NCI-H774 (cell line): ENCODE measurements at places on chromosomes 3 and 15.

- DNase-seq, result no peak
Observed at GRCh38 chr3:145159640-145160039, 1001.3 kb downstream of the PLOD2 start.

- no peak for DNase-seq
Observed at GRCh38 chr3:128709506-128710210, 16.3 kb upstream of the RAB7A start.

DNA sequence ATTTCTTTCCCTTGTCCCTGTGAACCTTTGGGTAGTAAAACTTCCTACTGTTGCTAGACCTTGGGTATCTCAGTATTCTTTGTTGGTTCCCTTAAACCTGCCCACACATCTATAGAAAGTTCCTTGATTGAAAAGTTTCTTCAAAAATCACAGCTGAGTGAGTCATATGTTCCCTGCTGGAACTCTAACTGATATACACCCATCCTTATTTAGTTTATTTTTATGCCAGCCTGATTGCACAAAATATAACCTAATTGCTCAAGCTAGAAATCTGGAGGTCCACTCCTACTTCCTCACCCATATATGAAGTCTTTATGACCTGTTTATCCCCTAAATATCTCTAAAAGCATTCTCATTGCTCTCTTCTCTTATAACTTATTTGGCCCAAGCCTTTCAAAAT, 13.7 kb upstream of the GJD2 start:
- no peak for DNase-seq

DNA sequence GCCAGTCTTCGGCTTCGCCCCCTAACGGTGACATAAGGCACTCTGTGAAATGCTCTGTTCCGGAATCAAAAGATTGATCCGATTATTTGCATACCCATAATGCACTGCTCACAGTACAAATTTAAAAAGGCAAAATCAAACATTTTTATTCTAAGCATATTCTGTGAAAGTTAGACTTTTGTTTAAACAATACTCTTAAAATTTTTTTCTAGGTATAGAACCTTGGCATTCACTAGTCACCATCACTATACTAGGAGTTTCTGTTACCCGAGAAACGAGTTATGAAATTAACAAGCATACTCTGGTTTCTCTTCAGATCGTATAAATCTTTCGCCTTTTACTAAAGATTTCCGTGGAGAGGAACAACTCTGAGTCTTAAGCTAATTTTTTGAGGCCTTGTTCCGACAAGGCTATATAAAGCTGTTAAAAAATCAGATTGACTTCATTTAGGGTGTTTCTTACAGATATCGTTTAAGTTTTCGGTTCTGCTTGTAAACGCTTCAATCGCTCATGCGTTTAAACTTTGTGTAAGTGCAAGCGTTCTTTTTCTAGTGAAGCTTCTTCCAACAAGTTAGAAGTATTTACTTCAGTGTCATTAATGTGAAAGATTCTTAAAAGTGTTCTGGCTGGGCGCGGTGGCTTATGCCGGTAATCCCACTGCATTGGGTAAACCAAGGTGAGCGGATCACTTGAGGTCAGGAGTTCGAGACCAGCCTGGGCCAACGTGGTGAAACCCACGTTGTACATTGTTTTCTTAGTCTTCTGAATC, at the start of gene RNU5B-1:
RNU5B-1 (plus strand) TSS at position 297 of the 769 bp plus-strand sequence.
- peak; percentile 85 for DNase-seq

DNA sequence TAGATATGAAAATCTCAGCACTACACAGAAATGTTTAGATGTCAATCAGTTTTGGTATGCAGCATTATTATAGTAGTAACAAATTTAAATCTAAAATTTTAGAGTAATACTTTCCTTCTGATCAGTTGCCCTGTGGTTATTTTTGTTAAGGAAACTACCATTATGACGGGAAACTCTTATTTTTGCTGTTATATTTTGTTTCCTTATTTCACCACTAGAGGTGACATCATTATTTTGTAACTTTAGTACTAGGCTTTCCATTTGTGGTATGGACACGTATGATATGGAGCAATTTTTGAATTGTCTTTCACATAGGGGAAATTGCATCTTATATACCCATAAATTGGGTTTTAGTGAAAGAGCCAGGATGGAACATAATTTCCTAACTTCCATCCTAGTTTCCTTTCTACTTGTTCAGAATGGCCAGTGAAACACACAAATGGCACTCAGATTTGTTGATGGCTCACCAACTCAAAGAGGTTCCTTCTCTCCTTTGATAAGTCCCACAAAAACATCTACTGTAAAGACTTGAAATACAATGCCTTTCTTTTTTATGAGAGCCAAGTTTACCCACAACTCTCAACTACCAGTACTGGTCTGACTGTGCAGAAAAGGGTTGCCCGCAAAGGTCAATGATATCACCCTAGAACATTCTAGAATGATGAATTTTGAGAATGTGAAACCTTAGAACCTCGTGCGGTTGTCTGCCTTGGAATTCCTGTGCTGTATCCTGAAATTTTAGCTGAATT, 19.4 kb upstream of the PPP4R2 start:
- no peak for DNase-seq

DNA sequence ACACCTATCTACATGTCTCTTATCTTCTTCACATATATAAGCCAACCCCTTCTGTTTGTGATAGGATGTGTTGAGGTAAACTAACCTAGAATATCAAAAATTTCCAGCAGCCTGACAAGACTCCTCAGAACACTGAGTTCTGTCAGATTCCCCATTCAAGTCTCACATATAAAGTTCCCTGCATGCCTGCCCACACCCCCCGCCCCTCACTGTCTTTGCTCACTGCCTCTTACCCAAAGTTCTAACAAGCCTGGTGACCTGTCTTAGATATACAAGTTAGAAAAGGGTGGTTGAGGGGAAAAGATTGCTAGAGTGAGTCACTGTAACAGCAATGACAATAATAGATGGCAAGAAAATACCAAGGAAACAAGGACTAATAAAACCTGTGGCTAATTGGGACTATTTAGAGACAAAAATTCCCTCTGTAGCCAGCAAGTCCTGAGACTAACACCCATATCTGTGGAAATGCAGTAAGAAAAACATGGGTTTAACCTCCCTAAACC, 40.1 kb downstream of the FBXO22 start:
- DNase-seq, result no peak

GRCh38 chr3:124032311-124032880, 40.5 kb upstream of the ROPN1 start:
- peak; percentile 13 for DNase-seq

DNA sequence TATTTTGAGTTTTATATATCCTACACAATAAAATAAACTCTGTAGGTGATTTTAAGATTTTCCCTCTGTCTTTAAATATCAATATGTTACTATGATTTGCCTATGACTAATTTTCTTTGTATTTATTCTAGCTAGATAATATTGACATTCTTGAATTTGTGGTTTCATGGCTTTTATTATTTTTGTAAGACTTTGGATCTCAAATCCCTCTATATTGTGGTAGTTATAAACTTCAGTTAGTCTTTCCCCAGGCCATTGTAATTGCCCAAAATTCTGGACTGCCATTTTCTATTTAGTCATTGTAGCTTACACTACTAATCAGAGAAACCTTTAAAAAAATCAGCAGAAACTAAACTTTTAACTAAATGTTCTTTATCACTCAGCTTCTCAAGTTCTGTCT, 1559.3 kb upstream of the GBE1 start:
- no peak for DNase-seq

DNA sequence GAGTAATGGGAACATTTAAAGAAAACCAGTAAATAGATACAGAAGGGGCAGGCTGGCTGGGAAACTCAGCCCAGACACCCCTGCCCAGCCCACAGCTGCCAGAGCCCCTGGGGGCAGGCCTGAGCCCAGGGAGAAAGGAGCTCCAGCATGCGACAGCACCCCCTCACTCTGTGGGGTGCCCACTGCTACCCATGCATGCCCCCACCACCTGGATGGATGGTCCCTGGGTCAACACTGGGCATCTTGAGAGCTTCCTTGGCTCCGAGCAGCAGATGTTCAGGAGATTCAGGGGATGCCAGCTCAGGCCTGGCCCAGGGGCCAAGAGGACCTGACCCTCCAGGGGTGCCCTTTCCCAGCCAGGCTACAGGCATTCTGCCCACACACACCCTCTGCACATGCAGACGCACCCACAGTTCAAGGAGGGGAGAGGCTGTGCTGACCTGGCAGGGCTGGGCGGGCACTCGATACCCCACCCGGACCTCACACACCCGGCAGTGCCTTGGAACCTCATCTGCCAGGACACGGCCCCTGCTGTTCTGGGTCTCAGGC, 31.5 kb downstream of the PTH1R start:
- DNase-seq, result no peak

GRCh38 chr3:188052169-188053035, 101.6 kb upstream of the LPP start:
- DNase-seq, result no peak

DNA sequence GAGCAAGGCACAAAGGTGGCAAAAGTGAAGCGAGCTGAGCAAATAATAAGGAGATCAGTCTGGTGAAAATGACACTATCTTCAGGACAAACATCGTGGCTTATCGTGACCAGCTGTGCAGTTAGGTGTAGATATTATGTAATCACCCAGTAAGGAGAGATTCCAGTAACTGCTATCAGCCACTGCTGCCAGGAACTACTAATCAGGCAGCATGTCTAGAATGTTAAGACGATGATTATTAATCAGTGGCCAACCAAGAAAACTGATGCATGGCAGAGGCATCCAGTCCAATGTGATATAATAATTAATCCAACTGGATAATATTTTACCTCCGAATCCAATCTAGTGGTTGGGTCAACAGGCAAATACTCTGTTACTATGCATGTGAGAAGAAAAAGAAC, 252.7 kb upstream of the ZPLD1 start:
- DNase-seq, result no peak

- DNase-seq, result no peak
Observed at GRCh38 chr3:89098964-89099585, 8.3 kb upstream of the EPHA3 start.

- DNase-seq, result no peak
Observed at GRCh38 chr3:169827712-169828111, 15.0 kb upstream of the LRRC34 start.

GRCh38 chr3:87997298-87997697, 61.5 kb downstream of the CGGBP1 start:
- DNase-seq, result no peak

DNA sequence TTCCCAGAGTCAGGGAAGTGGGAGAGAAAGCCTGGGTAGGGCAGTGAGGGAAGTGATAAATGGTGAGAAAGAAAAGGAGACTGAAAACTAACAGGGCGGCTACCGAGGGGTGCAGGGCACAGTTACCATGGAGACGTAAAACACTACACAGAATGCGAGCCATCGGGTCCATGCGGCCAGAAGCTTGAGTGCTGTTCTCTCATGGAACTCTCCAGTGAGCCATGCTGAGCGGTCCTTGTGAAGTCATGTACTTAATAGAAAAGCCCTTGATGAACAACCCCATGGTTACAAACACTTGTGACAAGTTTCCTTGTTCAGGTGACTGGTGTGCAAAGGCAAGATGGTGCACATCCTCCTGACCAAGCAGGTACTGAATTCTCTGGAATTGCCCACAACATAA, 3.7 kb upstream of the PLA2G4F start:
- no peak for DNase-seq

DNA sequence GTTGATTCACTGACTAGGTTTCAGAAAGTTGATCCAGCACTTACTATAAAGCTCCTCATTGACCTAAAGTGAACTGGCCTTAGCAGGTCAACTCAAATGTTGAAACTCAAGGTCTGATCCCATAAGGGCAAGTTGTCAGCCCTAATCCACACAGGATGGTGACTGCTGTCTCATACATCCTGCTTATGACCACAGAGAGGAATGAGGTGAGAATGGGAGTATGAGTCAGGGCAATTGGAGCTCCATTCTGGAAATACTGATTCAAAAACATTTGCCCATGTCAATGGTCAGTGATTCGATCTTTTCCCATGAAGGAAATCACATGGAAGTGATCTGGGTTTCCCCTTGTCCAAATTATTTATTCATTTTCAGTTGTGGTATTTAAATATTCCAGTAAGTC, 78.7 kb downstream of the ZNF385D start:
- no peak for DNase-seq

DNA sequence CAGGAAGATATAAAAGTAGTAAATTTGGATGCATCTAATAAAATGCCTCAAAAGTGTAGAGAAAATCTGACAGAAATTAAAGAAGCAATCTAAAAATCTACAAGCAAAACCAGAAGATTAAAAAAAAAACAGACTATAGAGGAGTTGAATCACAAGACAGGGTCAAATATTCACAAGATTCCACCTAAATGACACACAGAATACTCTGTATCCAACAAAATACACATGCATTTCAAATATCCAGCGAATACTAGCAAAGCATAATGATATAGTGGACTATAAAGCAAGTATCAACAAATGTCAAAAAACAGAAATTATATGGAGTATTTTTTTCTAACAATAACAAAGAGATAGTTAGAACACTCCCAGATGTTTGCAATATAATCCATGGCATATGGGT, 20.5 kb upstream of the ACTC1 start:
- DNase-seq, result no peak

DNA sequence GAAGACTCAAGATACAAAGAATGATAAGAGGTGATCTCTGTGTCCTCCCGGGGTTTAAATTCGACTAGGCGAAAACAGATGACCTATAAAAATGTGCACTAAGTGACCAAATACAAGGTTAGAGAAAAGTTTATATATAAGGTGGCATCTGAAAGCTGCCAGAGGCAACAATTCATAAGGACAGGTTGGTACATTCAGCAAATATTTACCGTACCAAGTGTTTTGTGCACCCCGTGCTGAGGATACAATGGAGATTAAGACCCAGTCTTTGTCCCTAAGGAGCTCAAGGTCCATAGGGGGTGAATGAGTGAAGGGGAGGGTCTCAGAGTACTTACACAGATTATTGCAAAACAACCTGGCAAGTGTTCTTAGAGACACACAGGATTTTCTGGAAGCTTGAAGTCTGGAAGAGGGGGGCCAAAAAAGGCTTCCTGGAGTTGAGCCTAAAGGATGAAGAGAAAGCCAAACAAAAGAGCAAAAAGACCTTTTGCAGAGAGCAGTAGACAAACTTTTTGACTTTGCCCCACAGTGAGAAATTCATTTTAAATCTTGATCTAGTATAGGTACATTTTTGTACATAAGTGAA, 71.4 kb upstream of the LRIG1 start:
- no peak for DNase-seq

DNA sequence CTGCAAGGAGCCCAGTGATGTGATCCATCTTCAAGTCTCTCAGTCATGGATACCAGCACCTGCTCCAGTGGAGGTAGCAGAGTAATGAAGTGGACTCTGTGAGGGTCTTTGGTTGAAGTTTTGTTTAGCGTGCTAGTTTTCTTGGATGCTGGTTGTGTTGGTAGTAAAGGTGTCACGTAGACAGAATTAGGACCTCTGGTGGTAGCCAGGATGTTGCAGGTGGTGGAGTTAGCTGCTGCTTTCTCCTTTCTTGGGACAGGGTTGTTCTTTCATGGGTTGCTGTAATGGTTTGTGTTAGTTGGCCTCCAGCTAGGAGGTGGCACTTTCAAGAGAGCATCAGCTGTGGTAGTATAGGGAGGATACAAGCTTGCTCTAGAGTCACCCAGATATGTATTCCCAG, 125.2 kb downstream of the ANXA2 start:
- no peak for DNase-seq

- no peak for DNase-seq
Observed at GRCh38 chr3:156378871-156379270, 176.0 kb downstream of the SSR3 start.
